Stimulated activated CD8-positive, alpha-beta memory T cell treated with anti-CD3 and anti-CD28 coated beads, Interleukin-7, amount 100 ng/mL, for 4 hours (primary cell): ENCODE measurements at places on chromosomes 11 and 22.
A peak's percentile ranks its signal among the peaks of the same experiment; 100 is the strongest.

DNA sequence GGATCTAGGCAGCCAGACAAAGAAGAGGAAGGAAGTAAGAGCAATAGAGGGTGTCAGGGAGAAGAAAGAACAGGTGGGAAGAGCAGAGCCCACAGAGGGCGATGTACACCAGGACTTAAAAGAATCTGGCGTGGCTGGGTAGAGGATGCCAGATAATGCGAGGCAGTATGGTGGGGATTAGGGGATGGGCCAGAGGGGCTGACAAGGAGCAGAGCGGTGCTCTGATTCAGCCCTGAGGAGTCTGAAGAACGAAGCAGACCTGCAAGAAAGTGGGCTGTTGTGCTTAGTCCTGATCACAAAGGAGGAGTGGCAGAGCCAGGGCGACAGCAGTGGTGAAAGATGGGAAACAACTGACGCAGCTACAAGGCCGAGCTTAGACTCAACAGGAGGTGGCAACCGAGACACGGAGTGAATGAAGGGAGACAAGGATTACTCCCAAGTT lies 163.7 kb downstream of the LARGE1 start:
- no peak for DNase-seq

GRCh38 chr22:29457730-29458129 lies 19.3 kb downstream of the RFPL1 start:
- no peak for DNase-seq

DNA sequence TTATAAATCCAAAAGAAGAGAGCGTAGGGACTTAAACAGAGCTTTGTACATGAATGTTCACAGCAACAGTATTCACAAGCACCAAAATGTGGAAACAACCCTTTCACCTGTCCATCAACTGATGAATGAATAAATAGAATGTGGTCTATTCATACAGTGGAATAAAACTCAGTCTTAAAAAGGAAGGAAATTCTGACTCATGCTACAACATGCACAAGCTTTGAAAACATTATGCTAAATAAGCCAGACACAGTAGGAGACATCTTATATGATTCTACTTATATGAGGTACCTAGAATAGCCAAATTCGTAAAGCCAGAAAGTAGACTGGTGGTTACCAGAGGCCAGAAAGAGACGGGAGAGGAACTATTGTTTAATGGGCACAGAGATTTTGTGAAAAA lies 74.3 kb downstream of the SHANK2 start:
- no peak for DNase-seq

- DNase-seq: peak; percentile 45
Observed at GRCh38 chr11:121482231-121483129, 29.7 kb upstream of the SORL1-AS1 start.

DNA sequence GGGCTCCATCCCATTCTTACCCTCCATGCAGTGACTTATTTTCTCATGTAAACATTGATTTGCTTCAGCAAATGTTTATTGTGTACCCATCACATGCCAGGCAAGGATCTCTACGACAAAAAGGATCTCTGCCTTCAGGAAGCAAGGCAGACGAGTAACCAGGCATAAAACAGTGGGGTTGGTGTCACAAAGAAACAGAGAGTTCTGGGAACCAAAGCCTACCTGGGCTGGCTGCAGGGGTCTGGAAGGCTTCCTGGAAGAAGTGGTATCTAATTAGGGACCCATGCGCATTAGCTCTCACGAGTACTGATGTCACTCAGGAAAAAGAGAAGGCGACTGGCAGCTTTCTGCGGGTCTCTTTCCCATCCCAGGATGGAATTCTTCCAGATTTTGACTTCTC lies 44.5 kb downstream of the KIAA1671 start:
- DNase-seq: no peak

GRCh38 chr11:111942829-111943228 lies 5.7 kb downstream of the DIXDC1 start:
- no peak for DNase-seq

GRCh38 chr11:6077723-6078122 lies 29.8 kb upstream of the OR56B4 start:
- no peak for DNase-seq

DNA sequence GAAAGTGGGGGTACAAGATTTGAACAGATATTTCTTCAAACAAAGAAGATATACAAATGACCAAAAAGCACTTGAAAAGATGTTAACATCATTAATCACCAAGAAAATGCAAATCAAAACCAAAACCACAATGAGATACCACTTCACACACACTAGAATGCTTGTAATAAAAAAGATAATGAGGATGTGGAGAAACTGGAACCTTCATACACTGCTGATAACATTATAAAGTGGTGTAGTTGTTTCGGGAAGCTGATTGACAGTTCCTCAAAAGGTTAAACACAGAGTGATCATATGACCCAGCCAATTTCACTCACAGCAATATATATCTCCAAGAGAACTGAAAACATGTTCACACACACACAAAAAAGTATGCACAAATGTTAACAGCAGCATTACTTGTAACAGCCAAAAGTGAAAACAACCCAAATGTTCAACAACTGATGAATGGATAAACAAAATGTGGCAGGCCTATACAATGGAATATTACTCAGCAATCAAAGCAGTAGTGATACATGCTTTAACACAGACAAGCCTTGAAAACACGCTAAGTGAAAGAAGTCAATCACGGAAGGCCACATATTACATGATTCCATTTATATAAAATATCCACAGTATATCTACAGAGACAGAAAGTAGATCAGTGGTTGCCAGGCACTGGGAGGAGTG lies 15.1 kb downstream of the PITPNB start:
- DNase-seq: no peak

- DNase-seq: no peak
Observed at GRCh38 chr11:29231586-29231985, 785.2 kb downstream of the KCNA4 start.

DNA sequence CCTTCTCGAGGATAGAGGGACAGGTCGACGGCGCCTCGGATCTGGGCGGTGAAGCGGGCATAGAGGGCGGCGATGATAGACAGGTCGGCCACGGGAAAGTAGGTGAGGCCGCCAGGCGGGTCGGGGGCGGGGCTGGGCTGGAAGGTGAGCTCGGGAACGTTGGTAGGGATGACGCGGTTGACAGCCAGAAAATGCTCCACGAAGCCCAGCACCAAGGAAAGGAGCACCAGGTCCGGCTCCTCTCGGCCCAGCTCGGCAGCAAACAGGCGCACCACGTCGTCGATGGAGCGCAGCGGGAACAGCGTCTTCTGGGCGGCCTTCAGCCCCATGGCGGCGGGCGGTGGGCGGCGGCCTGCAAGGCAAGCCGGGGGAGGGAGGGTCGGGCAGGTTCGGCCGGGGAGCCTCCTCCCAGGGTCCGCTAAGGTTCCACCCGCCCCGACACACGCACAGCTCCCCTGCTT lies 540 bp downstream of the MEN1 start:
- DNase-seq: peak; percentile 15

GRCh38 chr11:8286886-8287285 lies 23.2 kb upstream of the LMO1 start:
- no peak for DNase-seq

DNA sequence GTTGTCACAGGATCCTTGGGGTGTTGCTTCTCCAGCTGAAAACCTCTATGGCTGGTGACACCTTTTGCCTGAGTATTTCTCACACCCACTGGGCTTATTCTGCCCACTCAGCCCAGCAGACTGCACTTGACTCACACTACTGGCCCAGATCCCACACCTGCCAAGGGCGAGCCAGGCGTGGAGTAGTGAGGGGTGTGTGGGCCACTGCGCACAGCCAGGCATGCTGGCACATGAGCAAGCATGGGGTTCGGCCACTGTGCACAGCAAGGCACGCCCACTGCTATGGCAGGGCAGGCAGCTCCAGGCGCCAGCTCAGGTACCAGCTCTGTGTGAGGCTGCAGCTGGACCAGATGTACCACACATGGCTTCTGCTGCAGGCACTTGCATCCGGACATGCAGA lies 116.5 kb upstream of the MTNR1B start:
- no peak for DNase-seq

GRCh38 chr22:45781966-45782365 lies 110.3 kb downstream of the ATXN10 start:
- DNase-seq: no peak
